SJSA1 (cell line): ENCODE measurements at places on chromosomes 5 and 9. TPM values are rescaled to one million over a fixed set of nuclear protein-coding genes. Genes with fewer than 3 reads are reported as not detected.

The BARHL1 gene
- not detected in 2 replicates for total RNA-seq

The GPR151 gene
- total RNA-seq = not detected in 2 replicates

The RASGRF2 gene
- total RNA-seq = 8.4 and 12.5 TPM in 2 replicates

The SMIM33 gene
- not detected in 2 replicates for total RNA-seq

The CD14 gene
- 7.6 and 10.3 TPM in 2 replicates for total RNA-seq

The CRHBP gene
- 0.11 TPM in 1 of 2 replicates, not detected in the other for total RNA-seq

The GHR gene
- 0.05 and 0.66 TPM in 2 replicates for total RNA-seq

The C7 gene
- not detected in 2 replicates for total RNA-seq

The CD74 gene
- total RNA-seq = not detected in 2 replicates

The TTC1 gene
- total RNA-seq = 97.9 and 101 TPM in 2 replicates

The ACTBL2 gene
- not detected in 2 replicates for total RNA-seq

The SPEF2 gene
- total RNA-seq = not detected in 2 replicates

The CER1 gene
- total RNA-seq = not detected in 2 replicates
